Mesenchymal stem cell (in vitro differentiated cells and primary cell): ENCODE measurements at places on chromosomes 1 and 21.

DNA sequence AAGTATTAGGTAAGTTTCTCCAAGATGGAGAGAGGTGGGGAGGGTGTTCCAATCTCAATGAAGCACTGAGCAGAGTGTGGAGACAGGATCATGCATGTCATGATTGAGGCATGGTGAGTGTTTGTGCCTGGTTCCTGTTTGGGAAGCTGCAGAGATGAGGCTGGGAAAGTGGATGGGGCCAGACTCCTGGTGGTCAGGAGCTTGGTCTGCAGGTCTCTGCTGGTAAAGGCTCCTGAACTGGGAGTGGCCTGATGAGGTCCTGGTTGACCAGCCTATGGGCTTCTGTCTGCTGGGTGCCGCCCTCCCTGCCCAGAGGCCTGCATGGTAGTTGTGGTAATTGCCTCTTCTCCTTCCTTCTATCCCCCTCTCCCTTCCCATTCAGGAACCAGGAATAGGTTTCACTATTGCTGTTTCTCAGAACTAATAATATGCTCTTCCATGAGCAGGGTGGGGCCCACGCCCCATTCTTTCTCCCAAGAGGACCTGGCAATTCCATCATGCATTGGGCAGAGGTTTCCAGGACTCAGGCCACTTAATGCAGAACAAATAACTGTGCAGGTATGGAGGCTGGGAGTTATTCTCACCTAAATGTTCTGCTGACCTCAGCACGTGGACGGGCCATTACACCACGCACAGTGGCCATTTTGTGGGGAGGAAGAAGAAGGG lies 24.5 kb downstream of the PROK1 start:
- DNase-seq = no peak

DNA sequence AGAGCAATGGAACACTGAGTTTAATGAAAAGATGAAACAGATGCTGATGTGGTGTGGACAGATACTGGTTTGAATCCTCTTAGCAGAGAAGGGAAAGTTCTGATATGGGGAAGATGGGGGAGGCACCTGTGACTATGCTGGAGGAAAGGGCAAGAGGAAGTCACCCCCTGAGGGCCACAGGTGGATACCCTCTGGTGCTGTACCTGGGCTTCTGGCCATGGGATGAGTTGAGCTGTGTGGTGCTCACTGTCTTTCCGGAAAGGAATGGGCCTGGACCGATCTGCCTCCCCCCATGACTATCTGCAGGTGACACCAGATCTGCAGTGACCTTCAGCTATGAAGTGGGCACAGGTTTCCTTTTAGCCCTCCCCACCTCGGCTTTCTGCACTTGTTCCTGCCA lies 52.4 kb downstream of the IER5 start:
- no peak for DNase-seq

- DNase-seq = peak; percentile 34
Observed at GRCh38 chr1:28172713-28173150, 3.8 kb downstream of the PTAFR start.

- DNase-seq = no peak
Observed at GRCh38 chr1:56868761-56869160, 14.2 kb downstream of the C8A start.
